ENCODE measurements at places on chromosomes 2 and 18.

GRCh38 chr2:75994759-75995158, 284.0 kb upstream of the GCFC2 start:
- no peak for DNase-seq

- DNase-seq: no peak
Observed at GRCh38 chr2:211946960-211947359, 591.6 kb downstream of the ERBB4 start.

GRCh38 chr18:814300-815084, 2.5 kb upstream of the YES1 start:
- no peak for DNase-seq

DNA sequence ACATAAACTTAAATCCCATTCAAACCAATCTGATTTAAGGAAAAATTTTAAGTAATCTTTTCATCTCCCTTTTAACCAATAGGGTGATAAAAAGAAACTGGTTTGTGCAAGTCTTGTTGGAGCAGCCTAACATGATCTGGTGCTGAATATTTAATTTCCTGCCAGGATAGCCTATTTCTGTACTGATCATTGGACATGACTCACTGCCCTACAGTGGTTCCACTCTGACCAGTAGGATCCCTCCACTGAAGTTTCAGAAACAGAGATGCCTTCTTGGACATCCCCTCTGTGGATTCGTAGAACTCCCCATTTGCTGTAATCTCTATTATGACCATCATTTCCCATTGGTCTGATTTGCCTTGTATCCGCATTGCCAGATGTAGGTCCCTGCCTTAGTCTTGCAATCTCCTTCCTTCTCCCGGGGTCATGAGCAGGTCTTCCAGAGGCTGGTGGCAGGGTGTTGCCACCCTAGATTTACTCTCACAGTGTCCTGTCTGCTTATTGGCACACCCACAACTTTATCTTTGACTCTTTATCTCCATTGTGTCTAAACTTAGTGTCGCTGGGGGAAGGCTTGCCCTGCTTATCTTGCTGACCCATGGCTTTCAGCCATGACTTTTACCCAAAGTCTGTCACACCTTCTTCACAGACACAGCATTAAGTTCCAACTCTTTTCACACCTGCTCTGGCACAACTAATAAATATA, 12.3 kb upstream of the SETBP1 start:
- no peak for DNase-seq

- no peak for DNase-seq
Observed at GRCh38 chr2:158414538-158414937, 42.0 kb downstream of the CCDC148 start.

DNA sequence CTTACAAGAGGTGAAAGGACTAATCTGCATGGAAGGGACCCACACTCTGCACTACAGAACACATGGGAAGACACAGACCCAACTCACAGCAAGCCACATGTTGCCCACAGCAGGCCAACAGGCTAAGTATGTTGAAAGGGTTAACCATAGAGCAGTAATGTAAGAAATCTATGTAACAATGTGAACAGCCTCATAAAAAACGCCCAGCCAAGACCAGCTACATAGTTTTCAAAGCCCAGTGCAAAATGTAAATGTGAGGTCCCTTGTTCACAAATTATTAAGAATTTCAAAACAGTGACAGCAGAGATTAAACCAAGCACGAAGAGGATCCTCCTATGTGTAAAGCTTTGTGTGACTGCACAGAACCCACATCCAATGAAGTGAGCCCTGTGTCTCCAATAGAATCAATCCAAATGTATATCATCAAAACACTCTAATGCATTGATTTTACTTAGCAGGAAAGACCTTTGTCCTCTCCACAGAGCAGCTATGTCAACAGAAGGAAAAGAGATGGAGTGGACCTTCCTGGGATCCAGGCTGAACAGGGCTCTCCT, 210.1 kb downstream of the AGPS start:
- no peak for DNase-seq

DNA sequence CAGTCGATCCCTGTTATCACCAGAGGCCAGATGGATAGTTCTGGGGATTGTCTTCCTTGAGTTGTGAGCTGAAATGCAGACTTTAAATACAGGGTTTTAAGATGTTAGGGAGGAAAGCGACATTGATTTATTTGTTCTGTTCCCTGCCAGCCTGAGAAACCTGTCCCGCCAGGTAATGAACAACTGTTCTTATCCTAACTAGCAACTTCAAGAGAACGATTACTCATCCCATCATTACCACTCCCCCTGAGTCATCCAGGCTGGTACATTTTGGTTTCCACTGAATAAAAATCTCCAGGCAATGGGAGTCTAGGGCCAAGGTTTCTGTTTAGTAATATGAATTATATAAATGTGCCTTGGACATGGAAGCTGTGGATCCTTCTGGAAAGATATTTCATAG, 131.2 kb downstream of the LYPD6B start:
- DNase-seq: no peak

DNA sequence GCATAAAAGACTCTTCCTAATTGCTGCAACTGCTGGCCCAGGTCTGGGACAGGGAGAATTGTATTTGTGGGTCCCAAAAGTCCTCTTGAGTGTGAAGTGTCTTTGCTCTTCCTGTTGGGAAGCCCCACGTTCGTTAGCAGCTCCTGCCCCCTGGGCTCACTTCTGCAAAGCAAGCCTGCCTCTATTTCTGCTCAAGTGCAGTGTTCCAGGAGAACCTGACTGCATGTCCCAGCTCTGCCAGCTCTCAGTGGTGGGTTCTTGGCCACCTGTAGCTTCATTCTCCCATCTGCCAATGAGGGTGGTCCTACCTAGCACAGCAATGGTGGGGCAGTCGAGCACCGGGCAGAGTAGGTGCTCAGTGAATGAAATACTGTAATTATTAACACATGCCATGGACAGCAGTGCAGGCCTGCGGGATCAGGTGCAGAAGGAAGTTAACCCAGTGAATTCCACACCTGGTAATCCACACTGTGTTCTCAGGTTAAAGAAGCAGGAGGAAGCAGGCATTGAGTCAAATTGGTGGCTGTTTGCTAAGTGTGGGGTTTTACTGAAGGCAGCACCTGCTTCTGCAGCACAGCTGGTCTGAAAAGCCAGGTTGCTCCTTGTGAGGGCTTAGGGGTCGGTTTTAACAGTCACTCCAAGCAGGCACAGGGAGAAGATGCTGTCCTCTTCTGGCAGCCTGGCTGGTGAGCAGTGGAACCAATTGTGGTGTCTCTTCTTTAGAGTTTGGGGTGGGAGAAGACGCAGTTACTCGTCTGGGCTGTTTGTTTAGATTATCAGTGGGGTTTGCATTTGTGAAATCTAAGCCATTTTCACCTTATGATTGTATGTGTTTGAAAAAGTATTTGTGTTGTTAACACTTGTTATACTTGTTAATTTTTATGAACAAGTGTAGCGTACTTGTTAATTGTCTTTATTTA, 54.3 kb downstream of the DGKD start:
- no peak for DNase-seq

DNA sequence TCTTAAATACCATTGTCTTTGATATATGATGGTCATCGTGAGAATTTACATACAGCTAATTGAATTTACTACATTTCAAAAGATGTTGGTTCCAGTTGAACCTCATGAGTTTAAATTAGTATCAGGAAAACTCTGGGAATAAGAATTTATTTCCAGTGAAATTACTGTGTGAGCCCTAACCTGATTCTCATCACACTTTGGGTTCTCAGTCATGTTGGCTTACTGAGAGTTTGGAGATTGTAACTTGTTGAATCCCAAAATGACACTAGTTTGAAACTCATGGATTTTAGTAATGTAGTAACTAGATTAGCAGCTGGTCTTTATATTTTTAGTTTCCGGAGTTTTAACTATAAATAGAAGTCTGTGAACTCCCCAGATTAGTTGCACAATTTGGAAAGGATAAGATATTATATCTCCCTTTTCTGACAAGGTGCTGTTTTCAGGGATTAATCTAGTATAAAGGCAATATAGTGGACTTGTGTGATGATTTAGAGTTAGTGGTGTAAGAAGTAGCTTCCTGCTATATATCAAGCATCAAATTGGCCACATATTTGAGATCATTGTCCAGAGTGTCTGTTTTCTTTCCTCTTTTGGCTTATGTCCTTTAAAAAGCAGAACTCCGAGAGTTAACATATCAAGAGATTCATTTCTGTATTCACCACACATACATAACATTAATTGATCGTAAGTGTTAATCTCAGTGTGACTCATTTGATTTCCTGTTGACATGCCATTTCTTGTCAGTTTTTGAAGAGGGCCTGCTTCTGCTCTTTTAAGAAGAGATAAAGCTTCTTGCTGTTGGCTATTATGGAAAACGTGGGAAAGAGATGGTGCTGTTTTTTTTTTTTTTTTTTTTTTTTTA, 15.7 kb downstream of the NDUFV2 start:
- no peak for DNase-seq

Measured in spinal cord (tissue), 10 donors.